T-helper 17 cell (primary cell): ENCODE measurements at places on chromosomes 6 and 20. TPM values are rescaled to one million over a fixed set of nuclear protein-coding genes. Genes with fewer than 3 reads are reported as not detected.

Gene VIP
- not detected for total RNA-seq

Gene TRAM2
- total RNA-seq, result 8.9 TPM

GRCh38 chr20:4702562-4703280 lies 19.0 kb upstream of the PRND start:
- DNase-seq, result no peak

DNA sequence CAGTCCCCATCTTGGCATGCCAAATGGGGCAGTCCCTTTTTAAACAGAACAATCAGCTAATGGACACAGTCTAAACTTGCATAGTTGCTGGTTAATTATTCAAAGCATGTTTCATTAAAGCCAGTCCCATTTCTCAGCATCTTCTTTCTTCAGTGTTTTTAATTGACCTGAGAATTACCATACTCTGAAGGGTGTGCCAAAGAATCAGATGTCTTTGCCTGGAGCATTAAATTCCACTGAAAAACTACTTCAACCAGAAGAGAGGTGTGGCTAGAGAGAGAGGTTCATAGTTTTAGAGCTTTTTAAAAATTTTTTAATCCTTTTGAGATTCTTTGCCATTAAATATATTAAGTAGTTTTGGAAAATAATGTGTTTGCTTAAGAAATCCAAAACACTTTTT lies 37.9 kb downstream of the SLC24A3 start:
- no peak for DNase-seq

DNA sequence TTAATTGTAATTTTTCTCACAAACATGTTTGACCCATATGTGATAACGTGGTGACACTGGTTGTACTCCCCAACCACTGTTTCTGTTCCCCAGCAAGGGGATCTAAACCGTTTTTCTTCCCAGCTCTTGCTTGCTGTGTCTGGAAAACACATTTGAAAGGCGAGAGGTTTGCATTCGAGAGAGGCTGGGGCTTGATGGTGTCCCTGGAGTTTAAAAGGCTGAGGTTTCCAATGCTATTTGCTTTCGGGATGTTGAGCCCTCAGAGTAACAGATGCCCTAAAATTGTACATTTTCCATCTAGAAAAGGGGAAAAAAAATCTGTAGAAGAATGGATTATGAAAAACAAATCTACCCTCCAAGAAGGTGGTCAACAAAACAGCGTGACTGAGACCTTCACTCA lies 35.4 kb downstream of the AKAP12 start:
- DNase-seq, result no peak
